ENCODE measurements at places on chromosomes 12 and 14.

GRCh38 chr12:121794534-121795033, 1.1 kb upstream of the RHOF start:
- peak; percentile 54 for DNase-seq

DNA sequence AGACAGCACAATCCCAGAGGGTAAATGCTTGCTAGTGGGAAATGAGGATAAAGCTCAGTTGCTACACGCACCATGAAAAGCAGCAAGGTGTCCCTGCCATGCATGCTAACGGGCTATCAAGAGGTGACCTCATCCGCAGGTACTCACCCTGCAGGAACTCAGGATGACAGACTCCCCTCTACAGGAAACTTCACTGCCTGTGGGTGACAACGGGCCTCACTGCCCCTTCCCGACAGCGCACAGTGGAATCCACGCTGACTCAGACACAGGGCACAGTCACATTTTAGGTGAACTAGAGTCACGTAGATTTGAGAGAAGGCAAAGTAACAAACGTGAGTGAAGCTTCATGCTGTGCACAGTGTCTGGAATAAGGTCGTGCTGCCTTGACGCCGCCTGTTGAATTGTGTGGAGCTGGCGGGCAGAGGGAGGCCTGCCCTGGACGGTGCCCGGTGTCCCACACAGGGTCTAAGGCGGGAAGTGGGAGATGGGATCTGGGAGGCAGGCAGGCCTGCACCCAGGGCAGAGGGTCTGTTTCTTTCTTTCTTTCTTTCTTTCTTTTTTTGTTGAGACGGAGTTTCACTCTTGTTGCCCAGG, 331.8 kb downstream of the TMEM132D start:
- no peak for DNase-seq

DNA sequence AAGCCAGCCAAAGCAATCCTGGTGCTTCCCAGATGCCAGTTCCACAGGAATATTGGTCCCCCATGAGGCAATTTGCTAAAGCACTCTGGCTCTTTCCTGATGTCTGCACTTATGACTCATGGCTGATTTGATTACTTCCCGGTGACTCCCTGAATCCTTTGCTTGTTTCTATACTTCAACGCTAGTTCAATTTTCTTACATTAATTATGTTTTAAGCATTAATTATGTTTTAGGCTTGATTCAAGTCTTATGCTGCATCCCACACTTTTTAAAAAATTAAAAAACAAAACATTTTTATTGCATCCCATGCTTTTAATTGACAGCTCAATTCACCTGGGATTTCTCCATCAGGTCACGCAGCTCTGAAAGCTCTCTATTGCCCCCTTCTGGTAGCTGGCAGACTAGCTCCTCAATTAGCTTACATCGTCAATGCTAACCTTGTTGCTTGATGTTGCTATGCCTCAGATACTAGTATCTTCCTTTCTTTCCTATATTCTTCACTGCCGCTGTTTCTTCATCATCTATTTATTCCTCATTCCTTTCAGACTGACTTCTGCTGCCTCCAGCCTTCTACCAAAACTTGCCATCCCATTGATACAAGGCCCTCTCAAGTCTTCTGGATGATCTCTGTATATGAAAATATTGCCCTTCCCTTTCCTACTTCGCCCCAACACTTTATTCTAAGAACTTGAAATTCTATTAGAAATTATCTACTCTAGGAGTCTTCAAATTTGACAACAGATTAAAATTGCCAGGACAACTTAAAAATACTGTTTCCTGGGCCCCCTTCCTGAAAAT, 32.0 kb downstream of the TSHR start:
- DNase-seq: peak; percentile 76

DNA sequence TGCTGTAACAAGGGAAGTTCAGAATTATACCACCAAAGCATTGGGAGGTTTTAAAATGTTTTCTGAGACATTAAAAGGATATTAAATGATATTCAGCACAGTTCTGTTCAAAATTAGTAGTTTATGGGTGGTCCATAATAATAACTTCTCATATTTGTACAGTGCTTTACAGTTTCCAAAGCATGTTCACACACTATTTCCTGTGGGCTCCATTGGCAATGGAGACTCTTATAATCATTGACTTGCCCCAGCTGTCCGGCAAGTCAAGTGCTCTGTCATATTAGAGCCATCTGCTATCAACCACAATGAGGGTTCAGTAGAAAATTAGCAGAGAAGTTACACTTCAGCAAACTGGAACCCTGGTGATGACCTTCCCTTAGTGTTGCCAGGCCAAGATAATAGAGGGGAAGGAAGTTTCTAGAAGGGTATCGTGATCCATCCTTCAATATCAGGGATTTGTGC, 526.6 kb upstream of the CCDC196 start:
- no peak for DNase-seq

DNA sequence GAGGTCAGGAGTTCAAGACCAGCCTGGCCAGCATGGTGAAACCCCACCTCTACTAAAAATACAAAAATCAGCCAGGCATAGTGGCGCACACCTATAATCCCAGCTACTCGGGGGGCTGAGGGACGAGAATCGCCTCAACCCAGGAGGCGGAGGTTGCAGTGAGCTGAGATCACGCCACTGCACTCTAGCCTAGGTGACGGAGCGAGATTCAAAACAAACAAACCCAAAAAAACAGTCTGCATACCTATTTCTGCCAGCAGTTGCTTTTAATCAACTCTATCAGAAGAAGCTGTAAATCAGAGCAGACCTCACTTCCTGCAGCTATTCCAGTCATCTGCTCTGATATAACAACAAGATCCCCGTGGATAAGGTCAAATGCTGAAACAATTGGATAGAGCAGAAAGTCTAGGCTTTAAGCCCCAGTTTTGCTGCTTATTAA, 50.5 kb downstream of the LIMA1 start:
- no peak for DNase-seq

- no peak for DNase-seq
These were observed 4.5 kb downstream of the HOXC10 start for GRCh38 chr12:53989227-53990113.

- no peak for DNase-seq
These were observed 31.8 kb downstream of the BDKRB1 start for GRCh38 chr14:96287856-96288255.

- no peak for DNase-seq
These were observed 72.8 kb downstream of the KSR2 start for GRCh38 chr12:117896009-117896408.

- DNase-seq: no peak
These were observed 21.1 kb downstream of the PLXNC1 start for GRCh38 chr12:94169495-94169894.

GRCh38 chr12:124852329-124852831, 11.3 kb downstream of the SCARB1 start:
- DNase-seq: no peak

- no peak for DNase-seq
These were observed 344 bp downstream of the SPTLC2 start for GRCh38 chr14:77616133-77616453.

DNA sequence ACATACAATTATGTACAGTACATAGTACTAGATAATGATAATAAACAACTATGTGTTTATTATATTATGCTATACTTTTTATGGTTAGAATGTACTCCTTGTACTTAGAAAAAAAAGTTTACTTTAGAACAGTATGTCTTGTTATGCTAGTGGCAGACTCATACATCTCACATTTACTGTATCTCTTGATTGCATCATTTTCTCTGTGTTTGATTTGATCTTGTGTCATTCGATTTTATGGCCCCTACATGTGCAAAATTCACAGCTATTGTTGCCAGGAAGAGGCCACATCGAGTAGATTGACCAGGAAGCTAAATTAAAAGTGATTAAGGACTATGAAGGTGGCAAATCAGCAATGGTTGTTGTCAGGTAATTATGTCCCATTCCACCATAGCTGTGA, 153.0 kb downstream of the PCNX1 start:
- DNase-seq: no peak

DNA sequence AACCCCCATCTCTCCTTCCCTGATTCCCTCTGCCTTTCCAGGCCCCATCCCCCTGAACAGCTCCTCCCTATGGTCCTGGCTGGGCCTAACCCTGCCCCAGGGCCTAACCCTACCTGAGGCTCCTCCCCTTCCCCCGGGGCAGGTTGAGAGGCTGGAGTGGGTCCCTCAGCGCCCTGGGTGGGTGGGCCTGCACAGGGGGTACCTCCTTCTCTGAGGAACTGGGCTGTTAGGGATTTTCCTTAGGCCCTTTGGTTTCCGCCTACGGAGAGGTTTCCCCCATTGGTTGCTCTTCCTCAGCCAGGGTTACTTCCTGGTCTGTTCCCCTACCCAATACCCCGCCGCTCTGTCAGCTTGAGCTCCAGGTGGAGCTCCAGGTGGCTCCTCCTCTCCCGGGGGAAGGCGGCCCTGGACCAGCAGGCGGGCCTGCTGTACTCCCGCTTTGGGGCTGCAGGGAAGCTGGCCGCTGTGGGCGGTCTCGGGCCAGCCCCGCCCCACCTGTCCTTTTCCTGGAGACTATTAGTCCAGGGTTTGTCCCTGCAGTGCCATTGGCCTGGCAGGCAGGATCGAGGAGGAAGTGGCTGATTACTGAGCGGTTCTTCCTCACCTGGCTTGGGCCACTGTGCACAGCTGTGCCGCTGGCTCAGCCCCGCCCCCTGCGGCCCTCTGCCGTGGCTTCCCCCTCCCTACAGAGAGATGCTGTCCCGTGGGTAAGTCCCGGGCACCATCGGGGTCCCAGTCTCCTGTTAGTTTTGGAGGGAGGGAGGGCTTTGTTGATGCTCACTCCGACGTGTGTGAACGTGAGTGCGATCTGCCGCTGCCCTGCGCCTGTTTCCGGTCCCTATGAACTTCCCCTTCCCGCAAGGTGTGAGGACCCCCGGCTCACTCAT, 2.5 kb downstream of the C12orf57 start:
- DNase-seq: no peak

DNA sequence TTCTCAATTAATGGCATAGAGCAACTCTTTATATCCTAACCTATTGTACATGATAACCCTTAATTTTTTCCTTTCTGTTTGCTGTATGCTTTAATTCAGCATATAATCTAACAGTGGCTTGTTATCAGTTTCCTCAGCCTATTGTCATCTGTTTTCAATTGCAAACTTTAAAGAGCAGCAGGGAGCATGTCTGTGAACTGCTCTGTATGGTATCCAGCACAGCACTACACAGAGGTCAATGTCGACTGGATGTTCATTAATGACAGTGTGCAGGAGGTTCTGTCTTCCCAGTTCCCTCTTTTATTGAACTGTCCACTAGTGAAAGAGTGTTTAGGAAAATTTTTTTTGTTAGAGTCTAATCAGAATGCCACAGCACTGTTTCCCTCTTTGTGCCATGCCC, 609.1 kb downstream of the SOX5 start:
- no peak for DNase-seq

Data from D341Med (cell line).